ENCODE measurements at places on chromosomes 12 and 14.

DNA sequence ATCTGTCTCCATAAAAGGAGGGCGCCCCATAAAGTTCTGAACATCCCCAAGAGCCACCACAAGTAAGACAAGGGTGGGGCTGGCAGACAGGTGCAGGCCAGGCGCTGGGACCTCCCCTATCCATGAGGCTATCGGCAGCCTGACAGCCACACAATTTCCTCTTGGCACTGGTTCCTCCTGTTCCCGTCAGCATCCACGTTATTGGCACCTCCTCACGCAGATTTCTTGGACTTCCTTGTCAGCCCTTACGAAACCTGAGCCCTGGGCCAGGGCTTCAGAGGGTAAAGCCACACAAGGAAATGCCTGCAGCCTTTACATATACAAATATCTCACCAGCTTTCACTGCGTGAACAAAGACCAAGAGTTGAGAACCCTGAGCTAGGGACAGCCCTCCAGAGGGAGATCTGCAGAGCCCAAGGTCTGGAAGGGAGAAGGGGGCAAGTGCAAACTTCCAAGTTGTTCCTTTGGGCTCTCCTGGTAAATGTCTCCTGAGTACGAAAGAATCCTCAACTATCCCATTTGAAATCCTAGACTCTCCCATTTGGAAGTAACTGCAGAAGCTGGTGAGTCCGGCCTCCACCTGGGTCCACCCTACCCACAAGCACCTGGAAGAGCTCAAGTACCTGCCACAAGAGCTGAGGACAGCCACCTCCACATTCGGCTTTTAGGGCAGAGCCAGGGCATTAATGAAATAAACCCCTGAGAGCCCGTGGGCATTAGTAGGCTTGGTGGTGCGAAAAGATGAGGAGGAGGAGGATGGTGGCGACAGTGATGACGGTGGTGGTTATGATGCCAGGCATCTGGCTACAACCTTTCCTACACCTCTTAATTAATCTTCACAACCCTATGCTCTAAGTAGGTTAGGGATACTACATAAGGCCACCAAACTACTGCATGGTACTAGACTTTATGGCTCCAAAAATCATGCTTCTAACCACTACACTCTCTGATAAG is 5.5 kb upstream of the TC2N start:
- peak; percentile 55 for DNase-seq

GRCh38 chr12:56297400-56297799 is 2.7 kb downstream of the CS start:
- no peak for DNase-seq

GRCh38 chr14:70718383-70719118 is 76.8 kb downstream of the TTC9 start:
- no peak for DNase-seq

GRCh38 chr14:63076488-63076887 is 31.2 kb upstream of the KCNH5 start:
- no peak for DNase-seq

- no peak for DNase-seq
Observed at GRCh38 chr12:13313886-13314285, 117.4 kb downstream of the EMP1 start.

DNA sequence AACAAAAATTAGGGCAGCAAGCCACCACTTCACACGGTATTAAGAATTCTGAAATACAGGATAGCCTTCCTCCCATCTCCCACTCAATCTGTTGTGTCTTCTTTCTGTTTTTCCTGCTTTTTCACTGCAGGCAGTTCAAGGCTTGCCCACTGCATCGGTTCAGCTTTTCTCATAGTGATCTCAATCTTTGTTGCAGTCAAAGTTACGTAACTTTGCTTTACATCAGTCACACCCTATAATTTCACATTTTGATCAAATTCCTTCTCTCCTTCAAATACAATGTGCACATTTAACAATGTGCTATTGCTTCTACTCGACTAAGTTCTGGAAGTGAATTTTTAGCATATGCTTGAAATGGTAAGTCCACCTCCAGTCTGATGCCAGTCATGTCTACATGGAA is 217.6 kb downstream of the EFCAB11 start:
- DNase-seq, result no peak

GRCh38 chr12:47954467-47955045 is 8.8 kb upstream of the TMEM106C start:
- no peak for DNase-seq

GRCh38 chr14:100839681-100840111 is 13.8 kb downstream of the MEG3 start:
- no peak for DNase-seq

DNA sequence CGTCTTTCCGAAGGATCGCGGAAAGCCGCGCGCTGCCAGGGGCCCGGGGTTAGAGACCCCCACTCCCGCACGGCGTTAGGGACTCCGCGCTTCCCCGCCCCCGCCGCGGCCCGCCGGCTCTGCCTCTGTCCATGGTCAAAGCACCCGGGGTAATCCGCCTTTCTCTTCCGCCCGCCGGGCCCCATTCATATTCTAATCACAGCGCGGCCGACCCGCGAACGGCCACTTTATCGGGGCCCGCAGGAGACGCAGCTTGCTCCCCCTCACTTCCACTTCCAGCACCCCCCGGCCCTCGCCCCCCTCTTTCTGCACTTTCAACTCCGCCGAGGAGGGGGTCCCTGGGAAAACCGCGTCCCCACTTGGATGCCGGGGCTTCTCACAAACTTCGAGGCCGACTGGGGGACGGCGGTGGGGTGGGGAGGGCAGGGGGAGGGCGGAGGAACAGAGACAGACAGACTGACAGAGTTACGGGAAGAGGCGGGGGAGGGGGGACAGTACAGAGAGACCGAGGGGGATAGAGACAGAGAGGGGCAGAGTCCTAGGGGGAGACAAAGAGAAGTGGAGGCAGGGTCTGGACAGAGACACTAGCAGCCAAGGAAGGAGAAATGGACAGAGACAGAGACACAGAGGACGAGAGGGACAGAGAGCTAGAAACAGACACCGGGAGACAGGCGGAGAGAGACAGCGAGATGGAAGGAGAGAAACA is 1.1 kb upstream of the RFX4 start:
- DNase-seq, result no peak

All from effector memory CD8-positive, alpha-beta T cell (primary cell).